ENCODE measurements at places on chromosomes 16 and 17.
A peak's percentile ranks its signal among the peaks of the same experiment; 100 is the strongest.

DNA sequence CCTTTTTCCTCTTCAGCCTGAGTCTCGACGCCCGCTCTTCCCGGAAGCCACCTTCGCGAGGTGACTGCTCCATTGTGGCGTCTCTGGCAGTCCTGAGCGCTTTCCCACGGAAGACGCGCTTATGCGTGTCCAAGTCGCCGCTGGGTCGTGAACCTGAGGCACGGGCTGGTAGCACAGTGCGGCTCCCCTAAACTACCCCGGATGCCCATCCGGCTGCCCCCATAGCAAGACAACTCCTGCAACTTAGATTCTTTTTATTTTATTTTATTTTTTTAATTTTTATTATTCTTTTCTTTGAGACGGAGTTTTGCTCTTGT is 2.1 kb upstream of the ESRP2 start:
- DNase-seq = no peak

- DNase-seq = peak; percentile 76
Observed at GRCh38 chr17:49696233-49696761, 11.5 kb downstream of the SLC35B1 start.

GRCh38 chr16:1468426-1468810 is 6.4 kb downstream of the CLCN7 start:
- no peak for DNase-seq

DNA sequence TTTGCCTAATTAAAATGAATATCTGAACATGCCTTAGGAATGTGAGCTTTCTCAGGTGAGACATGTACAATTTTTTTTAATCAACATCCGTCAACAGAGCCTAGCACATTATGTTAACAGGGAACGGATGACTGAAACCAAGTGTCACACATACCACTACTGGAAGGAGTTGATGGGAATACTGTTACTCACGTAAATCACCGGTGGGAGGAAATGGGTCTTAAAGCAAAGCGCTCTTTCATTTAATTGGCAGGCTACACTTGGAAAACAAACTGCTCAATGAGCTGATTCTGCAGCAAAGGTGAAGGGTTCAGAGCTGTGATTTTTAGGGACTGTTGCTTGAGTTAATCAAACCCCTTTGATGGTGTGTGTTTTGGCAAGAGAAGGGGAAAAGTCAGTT is 4.8 kb downstream of the CPPED1 start:
- no peak for DNase-seq

Measured in activated naive CD4-positive, alpha-beta T cell treated with Interleukin-2 at 50 U/mL for 16 hours (primary cell).